Placental epithelial cell (primary cell): ENCODE measurements at places on chromosomes 3 and 15. TPM values are rescaled to one million over a fixed set of nuclear protein-coding genes. Genes with fewer than 3 reads are reported as not detected.

SLC2A2 gene
- total RNA-seq = 0.11 TPM in 1 of 2 replicates, not detected in the other

MRAS gene
- 27.9 and 30.2 TPM in 2 replicates for total RNA-seq

CMTM6 gene
- total RNA-seq = 35.3 and 55.9 TPM in 2 replicates

FGF12 gene
- total RNA-seq = 0.39 TPM in 1 of 2 replicates, not detected in the other

CYP19A1 gene
- total RNA-seq = under 0.01 TPM in 1 of 2 replicates, not detected in the other

LRTM1 gene
- 0.39 TPM in 1 of 2 replicates, not detected in the other for total RNA-seq

ATP10A gene
- 0.39 and 2.5 TPM in 2 replicates for total RNA-seq

RTP3 gene
- not detected in 2 replicates for total RNA-seq

SCAANT1 gene
- total RNA-seq = not detected in 2 replicates

ANKUB1 gene
- not detected in 2 replicates for total RNA-seq

CYP8B1 gene
- not detected in 2 replicates for total RNA-seq

ZNF592 gene
- 13.0 and 14.5 TPM in 2 replicates for total RNA-seq

INSYN1 gene
- total RNA-seq = under 0.01 and 1.6 TPM in 2 replicates

DGKG gene
- total RNA-seq = not detected in 2 replicates

ATP13A4 gene
- 2.4 and 5.4 TPM in 2 replicates for total RNA-seq

SLC15A2 gene
- 3.7 and 9.4 TPM in 2 replicates for total RNA-seq
